Fibroblast of mammary gland (primary cell): ENCODE measurements at places on chromosomes 5 and 9.

GRCh38 chr5:150103678-150104549 lies 17.6 kb upstream of the CSF1R start:
- DNase-seq, result no peak

- no peak for DNase-seq
Observed at GRCh38 chr5:119395080-119395836, 39.4 kb downstream of the TNFAIP8 start.

GRCh38 chr5:3157214-3157613 lies 405.7 kb upstream of the IRX2 start:
- DNase-seq, result no peak

- DNase-seq, result no peak
Observed at GRCh38 chr9:98225015-98225442, 30.4 kb downstream of the TBC1D2 start.

- DNase-seq, result no peak
Observed at GRCh38 chr9:77543131-77543822, 104.8 kb downstream of the GNA14 start.

- DNase-seq, result peak; percentile 14
Observed at GRCh38 chr9:109238655-109239054, 71.6 kb upstream of the FRRS1L start.

GRCh38 chr5:27814983-27815382 lies 776.6 kb upstream of the CDH9 start:
- no peak for DNase-seq

- DNase-seq, result no peak
Observed at GRCh38 chr9:27160636-27161035, 51.6 kb downstream of the TEK start.

DNA sequence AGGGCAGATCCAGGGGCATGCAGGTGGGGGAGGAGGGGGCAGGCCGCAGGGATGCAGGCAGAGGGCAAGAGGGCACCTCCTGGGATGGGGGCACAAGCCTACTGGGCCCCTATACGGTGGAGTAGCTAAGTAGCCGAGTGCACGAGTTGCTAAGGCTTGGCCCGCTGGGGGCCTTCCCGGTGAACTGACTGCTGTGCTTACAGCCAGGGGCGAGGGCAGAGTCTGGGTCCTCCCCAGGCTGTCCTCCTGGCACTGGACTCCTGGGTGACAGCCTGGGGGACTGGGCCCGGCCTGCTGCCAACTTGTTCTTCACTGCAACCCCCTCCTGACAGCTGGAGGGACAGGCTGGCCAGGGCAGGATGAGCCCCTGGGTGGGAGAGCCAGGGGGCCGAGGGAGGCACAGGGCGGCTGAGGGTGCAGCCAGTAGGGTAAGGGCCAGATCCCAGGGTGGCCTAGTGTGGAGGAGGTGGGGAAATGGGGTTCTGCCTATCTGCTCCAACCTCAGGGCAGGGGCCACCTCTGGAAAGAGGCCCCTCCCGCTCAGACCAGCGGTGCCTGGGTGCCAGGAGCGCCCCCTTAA lies 1.7 kb upstream of the EGFL7 start:
- no peak for DNase-seq

DNA sequence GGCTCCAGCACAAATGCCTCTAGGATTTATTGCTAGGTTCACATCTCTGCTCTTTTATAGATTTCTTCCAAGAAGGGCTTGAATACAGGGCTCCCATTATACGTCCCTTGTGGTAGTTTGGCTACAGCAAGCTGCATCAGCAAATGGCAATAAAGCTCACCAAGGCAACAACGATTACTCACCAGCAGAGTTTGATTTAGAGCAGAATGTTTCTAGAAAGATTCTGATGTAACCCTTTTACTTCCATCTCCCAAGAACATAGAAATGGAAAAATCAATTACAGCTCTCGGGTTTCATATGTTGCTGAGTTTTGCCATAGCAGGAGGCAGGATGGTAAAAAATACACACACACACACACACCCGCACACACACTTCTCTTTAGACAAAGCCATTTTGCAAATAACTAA lies 124.2 kb upstream of the TNPO1 start:
- peak; percentile 80 for DNase-seq

DNA sequence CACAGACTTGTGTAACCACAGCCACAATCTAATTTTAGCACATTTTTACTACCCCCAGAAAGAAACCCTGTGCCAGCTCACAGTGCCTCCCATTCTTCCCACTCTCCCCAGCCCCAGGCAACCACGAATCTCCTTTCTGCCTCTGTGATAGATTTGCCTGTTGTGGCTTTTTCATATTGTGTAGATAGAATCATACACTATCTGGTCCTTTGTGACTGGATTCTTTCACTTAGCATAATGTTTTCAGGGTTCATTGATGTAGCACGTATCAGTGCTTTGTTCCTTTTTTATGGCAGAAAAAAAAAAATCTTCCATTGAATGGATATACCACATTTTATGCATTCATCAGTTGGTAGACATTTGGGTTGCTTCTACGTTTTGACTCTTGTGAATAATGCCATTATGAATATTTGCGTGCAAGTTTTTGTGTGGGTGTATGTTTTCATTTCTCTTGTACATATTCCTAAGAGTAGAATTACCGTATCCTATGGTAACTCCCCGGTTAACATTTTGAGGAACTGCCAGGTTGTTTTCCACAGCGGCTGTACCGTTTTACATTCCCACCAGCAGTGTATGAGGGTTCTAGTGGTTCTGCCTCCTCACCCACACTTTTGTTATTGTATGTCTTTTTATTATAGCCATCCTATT lies 64.5 kb downstream of the RCL1 start:
- DNase-seq, result no peak

GRCh38 chr9:126111556-126111955 lies 215.1 kb upstream of the MVB12B start:
- DNase-seq, result no peak

GRCh38 chr5:96837303-96837702 lies 29.6 kb upstream of the ERAP1 start:
- no peak for DNase-seq

DNA sequence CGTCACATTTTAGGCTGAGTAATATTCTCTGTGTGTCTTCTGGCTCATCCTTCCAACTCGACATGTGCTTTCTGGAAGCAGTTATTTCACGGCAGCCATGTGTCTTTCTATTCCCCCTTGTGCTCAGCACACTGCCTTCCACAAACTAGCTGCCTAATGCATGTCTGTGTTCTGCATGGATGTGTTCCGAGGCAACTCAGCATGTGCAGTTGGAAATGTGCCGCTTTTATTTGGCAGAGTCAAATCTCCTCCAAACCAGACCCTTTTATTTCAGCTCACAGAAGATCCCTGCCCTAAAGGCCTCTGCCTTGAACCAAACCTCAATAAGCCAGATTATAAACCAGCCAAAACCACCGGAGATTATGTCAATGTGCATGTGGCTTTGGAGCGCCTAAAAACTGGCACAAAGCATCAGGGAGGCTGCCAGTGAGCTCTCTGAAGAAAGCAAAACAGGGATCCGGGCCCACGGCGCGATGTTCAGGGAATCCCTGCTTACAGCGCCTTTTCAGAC lies 360.2 kb downstream of the DEPDC1B start:
- peak; percentile 71 for DNase-seq

DNA sequence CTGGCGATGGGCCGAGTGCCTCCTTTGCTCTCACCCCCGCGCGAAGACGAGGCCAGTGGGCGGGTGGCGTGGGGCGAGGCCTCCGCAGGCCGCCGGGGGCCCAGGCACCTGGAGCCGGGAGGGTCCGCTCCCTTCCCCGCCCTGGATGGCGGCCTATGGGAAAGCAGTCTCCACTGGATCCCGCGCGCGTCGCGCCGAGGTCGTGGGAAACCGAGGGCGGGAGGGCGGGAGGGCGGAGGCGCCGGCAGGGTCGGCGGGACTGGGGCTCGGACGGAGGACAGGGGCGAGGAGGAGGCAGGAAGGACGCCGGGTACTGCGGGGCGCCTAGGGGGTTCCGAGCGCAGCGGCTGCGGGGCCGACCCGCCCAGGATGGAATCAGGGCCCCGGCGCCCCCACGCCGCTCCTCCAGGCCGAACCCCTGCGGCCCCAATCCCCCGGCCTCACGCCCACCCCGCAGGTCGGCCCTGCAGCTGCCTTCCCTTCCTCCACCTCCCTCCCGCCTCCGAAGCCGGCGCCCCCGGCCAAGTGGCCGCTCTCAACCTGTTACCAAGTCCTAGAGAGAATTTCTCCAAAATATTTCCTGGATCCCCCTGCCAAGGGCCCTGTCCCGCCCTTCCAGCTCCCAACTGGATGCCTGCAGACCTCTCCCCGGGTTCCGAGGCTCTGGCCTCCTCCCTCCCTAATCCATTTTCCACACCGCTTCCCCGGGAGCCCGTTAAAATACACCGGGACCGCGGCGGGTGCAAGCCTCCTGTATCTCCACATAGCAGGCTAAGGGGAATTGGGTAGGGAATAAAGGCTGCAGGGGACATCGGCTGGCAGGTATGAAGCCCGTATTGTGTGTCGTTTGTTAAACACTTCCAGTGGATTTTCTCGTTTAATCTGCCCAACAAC lies 146.3 kb downstream of the ERCC6L2 start:
- DNase-seq, result no peak

- no peak for DNase-seq
Observed at GRCh38 chr9:136714893-136715274, 2.5 kb downstream of the DIPK1B start.

GRCh38 chr5:60699609-60700415 lies at the start of gene DEPDC1B:
DEPDC1B (minus strand) TSS chr5:60700166; CDS start chr5:60700093, 73 bp downstream.
- DNase-seq, result peak; percentile 87

DNA sequence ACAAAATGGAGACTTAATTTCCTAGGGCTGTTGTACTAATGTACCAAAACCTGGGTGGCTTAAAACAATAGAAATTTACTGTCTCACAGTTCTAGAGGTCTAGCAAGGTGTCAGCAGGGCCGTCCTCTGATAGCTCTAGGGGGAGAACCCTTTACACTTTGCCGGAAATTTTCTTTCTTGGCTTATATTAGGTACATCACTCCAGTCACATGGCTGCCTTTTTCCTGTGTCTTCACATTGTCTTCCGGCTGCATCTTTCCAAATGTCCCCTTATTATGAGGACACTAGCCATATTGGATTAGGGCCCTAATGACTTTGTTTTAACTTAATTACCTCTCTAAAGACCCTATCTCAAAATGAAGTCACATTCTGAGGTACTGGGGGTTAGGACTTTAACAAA lies 5.8 kb downstream of the UHRF2 start:
- DNase-seq, result no peak

- no peak for DNase-seq
Observed at GRCh38 chr5:110940136-110940535, 131.4 kb upstream of the TSLP start.

DNA sequence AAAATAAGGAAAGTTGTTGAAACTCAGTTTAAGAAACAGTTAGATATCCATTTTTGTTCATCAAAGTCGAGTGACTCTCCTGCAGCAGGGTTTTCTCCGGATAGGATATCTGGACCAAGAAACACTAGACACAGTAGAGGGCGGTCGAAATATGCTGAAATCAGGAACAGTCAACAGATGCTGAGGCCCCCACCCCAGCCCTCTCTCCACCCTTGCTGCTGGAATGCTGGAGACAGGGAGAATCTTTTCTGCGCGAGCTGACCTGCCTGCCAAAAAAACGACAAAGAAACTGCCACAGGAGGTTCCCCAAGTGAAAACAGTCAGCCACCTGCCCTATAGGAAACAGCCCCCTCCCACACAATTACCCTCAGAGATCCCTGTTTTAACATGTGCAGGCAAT lies 4.3 kb upstream of the IL13 start:
- no peak for DNase-seq

DNA sequence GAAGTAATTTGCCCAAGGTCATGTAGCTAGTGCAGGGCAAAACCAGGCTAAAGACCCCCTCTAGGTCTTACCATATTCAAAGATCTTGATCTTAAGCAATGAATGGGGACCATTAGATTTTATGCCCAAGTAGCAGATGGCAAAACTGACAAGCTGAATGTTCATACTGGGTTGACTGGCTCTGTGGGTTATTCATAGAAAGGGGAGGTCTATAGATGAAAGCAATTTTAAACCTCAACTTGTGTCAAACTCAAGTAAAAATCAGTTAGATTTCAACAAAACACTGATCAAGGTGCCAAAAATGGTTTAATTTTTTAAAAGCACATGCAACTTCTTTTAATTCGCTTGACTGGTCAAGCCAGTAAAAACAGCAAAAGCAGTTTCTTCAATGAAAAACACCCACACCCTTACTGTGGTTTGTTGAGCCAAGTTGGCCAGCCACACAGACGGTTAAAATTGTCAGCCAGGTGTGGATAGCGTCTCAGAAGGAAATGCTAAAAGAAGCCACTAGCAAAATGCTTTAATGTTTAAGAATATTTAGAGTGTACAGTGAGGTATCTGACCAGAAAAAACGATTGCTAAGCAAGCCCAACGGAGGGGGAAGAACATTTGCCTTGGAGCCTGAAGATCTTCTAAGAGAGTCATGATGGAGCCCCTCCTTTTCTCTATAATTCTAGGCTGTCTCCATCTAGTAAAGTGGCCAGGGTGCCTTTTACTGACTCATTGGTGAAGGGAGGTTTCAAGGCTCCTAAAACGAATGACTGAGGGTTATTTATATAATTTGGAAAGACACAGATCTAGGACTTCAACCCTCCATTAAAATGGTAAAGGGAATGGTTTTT lies 539.6 kb upstream of the CLINT1 start:
- no peak for DNase-seq

GRCh38 chr5:456351-457194 lies 13.6 kb downstream of the EXOC3 start:
- no peak for DNase-seq

GRCh38 chr5:113274836-113275414 lies 159.9 kb downstream of the TSSK1B start:
- DNase-seq, result no peak

DNA sequence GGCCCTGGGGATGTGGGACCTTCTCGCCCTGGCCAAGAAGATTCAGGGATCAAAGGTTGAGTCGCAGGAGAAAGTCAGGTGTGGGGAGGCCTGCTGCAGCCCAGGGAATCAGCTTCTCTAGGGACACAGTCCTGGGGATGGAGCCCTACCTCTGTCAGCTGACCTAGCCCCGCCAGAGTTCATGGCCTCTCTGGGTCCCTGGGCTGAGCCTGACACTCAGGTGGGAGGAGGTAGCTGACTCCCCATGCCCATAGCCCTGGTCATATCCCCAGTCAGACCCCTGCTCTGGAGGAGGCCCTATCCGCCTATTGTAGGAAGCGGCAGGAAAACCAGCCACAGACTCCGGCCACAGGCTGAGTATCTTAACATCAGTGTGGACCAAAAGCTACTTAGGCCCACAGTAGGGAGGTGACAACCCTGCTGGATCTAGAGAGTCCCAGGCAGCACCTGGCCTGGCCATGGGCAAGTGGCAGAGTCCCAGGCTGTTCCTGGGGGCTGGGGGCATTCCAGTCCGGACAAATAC lies 15.0 kb upstream of the MRNIP start:
- DNase-seq, result no peak

GRCh38 chr9:89356782-89357181 lies 38.5 kb downstream of the SECISBP2 start:
- no peak for DNase-seq

GRCh38 chr9:35652829-35653209 lies 2.1 kb upstream of the SIT1 start:
- no peak for DNase-seq

DNA sequence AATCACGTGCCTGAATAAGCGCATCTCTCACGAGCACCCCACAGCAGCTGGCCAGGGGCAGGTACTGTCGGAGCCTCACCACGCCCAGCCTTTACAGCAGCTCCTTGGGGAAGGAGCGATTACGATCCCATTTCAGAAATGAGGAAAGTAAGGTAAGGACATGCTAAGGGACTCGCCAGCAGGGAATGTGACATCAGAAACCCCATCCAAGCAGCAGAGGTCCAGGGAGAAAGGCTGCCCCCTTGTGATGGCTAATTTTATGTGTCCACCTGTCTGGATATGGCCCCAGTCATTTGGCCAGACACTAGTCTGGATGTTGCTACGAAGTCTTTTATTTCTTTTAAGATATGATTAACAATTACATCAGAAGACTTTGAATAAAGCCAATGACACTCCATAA lies 77.3 kb downstream of the UBE2QL1 start:
- DNase-seq, result peak; percentile 32

GRCh38 chr5:136246122-136246521 lies 53.2 kb upstream of the SMIM32 start:
- no peak for DNase-seq
